ENCODE measurements at places on chromosomes 16 and 17.

DNA sequence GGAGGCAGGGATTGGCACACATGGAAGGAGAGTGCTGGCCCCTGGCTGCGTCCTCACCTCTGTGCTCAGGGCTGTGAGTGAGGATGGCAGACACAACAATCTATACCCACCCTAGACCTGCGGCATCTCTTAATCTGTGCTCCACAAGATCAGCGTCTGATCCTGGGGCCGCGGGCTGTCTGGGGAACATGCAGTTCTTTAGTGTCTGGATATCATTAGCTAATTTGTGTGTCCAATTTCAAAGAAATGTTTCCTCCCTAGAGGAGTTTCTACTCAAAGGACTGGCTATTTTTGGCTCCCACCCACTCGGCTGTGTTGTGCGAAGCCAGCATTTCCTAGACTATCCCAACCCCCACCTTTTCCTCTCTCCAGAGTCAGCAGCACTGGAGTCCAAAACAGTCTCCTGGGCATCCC is 93.8 kb downstream of the GRIN2A start:
- DNase-seq: no peak

GRCh38 chr17:81254955-81255717 is 16.0 kb downstream of the NDUFAF8 start:
- no peak for DNase-seq

GRCh38 chr17:4269915-4270314 is 6.1 kb upstream of the ANKFY1 start:
- no peak for DNase-seq

DNA sequence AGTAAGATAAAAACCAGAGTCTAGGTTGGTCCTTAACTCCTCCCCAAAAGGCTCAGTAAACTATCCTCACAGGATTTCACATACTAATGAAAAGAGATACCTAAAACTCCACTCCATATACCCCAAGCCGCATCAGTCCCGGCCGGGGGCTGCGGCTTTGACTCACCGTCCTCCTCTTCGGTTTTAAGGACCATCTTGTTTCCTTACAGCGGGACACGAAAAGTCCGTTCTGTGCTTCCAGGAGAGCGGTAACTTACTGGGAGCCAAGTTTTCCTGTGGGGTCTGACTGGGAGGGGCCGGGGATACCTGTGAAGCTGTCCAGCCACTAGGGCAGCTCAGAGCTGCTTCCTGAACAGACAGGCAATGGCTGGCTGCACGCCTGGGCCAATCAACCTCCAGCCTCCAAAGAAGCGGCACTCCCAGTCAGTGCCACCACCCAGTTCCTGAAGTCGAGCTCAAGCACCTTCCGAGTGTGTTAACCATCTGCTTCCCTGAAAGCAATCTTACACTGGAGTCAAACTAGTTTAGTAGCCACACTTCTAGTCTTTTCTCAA is 45.5 kb downstream of the CYTH1 start:
- DNase-seq: peak; percentile 56

DNA sequence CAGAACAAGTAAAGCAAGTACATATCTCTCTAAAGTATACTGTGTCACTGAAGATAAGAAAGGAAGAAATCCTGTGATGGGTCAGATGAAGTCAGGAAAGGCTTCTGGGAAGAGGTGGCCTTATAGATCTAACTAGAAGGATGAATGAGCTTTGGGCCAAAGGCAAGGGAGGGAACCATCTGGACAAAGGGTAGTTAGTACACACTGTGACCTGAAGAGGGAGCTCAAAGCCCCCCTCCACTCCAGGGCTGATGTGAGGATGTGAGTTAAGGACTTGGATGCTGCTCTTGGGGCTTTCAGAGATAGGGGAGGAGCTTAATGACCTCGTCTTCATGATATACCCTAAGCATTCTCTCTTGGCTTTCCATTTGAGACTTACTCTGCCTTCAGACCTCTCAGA is 185.3 kb upstream of the CACNG3 start:
- no peak for DNase-seq

GRCh38 chr17:28466001-28466400 is 7.4 kb upstream of the SLC13A2 start:
- DNase-seq: no peak

GRCh38 chr17:52143542-52143941 is 15.0 kb downstream of the CA10 start:
- DNase-seq: no peak

- DNase-seq: no peak
Measured at GRCh38 chr17:36829676-36830075, 107.6 kb upstream of the LHX1 start.
